AG04449 (cell line): ENCODE measurements at places on chromosomes 5 and 9.
A peak's percentile ranks its signal among the peaks of the same experiment; 100 is the strongest.

GRCh38 chr5:74974451-74975091 lies 77.8 kb downstream of the GCNT4 start:
- no peak for DNase-seq

DNA sequence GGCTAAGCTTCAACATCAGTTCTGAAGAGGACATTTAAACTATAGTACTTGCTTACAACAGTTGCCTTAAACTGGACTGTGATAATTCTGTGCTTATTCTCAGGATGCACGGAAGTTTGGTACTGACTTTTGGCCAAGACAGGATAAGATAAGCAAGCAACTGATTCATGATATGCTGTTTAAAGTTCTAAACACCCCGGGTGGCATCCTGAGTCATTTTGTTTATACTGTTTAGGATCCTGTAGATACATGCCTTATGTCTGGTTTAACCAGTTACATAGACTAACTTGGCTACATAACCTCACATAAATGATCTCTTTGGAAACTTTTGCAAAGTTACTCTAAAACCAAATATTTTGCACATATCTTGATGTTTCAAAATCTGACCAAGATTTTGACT lies 95.9 kb downstream of the CDH9 start:
- no peak for DNase-seq

GRCh38 chr5:38323645-38324295 lies 65.4 kb downstream of the EGFLAM start:
- peak; percentile 16 for DNase-seq

DNA sequence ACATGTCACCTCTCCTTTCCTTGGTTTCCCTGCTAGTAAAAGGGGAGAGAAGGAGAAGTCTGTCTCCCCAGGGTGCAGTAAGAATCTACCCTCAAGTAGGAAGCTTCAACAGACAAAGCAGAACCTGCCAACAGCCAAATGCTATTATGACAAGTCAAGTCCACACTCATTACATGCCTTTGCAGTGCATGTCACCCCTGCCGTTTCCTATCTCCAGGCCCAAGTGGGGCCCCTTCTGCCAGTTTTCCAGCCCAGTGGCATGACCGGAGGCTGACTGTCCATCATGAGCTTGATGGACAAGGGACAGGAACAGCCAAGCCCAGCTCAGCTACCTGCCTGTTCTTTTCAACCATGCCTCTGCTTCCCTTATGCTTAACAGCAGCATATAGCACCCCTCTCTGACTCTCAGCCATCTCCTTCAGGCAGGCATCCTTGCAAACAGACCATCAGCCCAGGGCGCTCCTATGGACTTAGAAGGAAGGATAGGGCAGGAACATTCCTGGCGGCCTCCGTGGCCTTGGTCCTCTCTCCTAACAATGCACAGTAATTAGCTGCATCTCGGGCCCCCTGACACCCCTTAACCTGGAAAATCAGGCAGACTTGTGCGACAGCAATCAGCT lies 107.2 kb upstream of the RAD23B start:
- no peak for DNase-seq

DNA sequence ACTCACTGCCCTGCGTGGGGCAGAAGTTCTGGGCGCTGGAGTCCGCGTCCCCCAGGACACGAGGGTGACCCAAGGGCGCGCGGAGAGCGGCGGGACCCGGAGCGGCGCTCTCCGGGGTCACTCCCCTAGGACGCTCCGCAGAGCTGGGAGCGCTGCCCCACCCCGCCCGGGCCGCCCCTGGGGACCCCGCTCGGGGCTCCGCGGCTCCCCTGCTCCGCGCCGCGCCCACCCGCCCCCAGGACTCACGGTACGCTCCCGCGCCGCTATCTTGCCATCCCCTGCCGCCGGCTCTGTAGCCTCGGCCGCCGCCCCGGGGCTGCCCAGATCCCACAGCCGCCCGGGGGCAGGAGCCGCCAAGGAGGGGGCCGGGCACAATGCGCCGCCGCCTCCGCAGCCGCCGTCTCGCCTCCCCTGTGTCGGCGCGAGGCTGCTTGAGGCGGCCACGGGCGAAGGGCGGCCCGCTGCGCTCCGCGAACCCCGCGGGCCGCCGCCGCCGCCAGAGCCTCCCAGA lies 303 bp downstream of the LIFR start:
- no peak for DNase-seq

DNA sequence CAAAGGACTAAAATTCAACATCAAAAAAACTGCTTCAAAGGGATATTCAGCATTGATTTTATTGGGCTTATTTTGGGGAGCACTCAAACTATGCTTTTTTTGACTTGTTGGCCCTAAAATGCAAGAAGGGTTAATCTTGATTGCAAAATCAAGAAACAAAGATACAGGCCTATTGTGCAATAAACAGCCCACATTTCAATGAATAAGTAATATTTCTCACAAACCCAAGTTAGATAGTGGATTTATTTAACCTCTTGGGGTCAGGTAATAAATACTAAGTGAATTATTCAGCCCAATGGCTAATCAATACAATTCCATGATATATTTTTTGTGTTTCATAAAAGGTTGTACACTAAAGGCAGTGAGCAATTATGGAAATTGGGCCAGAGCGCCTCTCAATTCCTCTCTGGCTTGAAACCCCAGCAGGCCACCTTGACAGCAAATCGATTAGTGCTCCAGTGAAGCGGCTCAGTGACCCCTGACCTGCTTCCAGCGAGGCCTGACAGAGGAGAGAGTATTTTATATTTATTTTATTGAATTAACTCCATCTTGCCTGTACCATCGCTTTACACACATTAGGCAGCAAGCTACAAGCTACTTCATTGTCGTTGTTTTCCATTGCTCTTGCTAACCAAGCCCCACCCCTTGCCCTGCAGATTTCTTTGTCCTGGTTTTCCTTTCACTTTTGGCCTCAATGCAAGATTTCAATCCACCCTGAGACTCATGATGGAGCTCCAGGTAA lies 65.5 kb downstream of the EBF1 start:
- no peak for DNase-seq

DNA sequence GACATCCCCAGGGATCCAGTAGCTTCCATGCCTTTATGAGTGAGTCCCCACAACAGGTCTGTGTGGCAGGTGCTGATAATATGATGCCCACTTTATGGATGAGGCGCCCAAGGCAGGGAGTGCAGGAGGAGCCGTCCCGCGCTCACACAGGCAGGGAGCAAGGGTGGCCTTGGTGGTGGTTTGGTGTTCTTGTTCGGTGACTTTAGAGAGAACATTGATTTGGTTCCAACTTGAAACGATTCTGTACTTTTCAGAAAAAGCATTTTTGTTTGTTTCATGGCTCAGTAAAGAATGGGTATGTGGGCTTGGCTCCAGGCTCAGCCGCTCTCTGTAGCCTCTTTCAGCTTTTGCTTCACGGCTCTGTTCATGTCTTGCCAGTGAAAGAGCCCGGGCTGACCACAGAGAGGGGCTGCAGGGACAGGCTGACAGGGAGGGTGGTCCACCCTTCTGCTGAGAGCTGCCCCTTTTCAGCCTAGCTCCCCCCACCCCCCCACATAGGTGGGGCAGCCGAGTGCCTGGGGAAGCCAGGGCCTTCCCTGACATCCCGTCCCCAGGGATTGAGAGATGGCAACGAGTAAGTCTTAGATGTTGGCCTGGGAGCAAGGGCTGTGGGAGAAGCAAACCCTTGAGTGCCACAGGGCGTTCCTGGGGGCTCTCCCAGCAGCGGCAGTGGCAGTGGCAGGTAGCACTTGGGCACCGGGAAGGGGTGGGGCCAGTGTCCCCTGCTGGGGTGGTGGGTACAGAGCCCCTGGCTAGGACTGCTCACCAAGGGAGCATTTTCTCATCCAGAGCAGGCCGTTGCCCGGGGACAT lies 28.0 kb downstream of the NCS1 start:
- DNase-seq, result no peak

DNA sequence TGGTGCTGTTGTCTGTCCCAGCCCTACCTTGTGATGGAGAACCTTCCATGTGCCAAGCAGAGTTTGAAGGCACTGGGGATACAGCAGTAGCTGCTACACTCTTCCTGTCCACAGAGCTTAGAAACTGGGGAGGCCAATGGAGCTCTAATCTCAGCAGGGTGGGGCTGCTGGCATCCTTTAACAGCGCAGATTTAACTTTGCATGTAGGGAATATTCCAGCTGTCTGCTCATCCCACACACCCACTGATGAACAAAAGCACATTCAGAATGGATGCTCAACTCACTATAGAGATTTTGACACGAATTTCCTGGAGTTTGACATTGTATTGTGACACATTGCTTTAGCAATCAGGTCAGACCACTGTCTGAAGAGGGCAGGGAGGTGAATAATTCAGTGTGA lies 49.0 kb downstream of the TMEM215 start:
- DNase-seq, result no peak

DNA sequence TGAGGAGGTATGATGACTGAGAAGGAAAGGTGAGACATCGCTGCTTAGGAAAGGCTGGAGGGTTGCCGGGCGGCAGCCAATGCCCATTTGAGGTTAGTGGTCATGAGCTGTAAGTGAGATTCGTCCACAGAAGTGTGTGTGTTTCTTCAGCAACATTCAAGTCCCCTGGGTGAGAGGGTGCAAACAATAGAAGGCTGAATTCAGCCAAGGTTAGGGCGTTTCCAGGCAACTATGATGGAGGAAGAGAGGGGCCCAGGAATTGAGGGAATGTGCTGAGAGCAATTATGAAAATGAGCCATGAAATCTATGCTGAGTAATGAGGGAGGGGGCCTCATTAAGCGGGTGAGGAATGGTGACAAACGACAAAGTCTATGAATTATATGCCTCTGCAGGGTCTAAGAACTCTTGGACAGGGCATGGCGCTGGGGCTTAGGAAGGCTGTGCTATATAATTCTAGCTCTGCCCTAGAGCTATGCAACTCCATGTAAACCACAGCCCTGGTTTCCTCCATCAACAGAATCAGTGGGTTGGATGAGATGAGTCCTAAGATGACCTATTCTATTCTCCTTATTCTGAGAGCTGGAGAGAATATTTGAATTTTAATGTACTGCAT lies 96.0 kb downstream of the SLIT3 start:
- DNase-seq, result no peak

- no peak for DNase-seq
These were observed 167.8 kb downstream of the RASEF start for GRCh38 chr9:82894961-82895821.

DNA sequence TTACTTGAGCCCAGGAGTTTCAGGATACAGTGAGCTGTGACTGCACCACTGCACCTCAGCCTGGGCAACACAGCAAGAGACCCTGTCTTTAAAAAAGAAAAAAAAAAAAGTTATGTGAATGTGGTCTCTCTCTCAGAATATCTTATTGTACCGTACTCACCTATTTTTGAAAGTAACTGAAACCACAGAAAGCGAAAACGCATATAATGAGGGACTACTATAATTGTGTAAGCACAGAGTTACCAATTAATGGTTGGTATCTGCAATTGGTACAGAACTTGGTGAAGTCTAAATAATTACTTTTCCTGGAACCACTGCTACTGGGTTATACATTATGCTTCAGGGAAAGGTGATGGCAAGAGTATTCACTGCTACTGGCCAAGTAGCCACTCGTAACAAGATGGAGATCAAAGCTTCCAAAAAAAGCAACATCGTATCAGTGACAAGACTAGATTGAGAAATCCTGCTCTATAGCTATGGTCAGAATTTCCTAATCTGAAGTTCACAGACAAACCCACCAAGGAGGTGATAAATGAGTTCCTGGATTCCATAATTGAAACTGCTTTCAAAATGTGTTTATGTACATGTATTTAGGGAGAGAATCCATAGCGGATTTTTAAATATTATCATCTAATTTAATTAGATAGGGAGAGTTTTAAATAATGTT lies 82.7 kb downstream of the NR6A1 start:
- DNase-seq, result no peak

- DNase-seq, result no peak
These were observed 30.0 kb upstream of the LPCAT1 start for GRCh38 chr5:1553539-1554409.

DNA sequence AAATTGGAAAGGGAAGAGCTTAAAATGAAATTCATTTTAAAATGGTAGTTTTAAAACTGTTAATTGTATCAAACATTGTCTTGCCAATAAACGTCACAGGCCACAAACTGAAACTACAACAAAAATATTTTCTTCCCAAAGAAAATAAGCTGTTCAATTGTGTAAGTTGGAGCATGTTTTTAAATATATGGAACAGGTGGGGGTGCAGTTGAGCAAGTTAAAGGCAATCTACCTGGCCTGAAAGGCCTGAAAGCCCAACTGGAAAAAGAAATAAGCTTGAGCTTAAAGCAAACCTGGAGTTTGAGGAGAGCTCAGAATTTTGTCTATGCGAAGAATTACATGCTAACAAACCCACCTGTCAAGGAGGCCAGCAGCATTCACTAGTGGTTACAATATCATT lies 439.5 kb downstream of the ACTL7B start:
- DNase-seq, result no peak

DNA sequence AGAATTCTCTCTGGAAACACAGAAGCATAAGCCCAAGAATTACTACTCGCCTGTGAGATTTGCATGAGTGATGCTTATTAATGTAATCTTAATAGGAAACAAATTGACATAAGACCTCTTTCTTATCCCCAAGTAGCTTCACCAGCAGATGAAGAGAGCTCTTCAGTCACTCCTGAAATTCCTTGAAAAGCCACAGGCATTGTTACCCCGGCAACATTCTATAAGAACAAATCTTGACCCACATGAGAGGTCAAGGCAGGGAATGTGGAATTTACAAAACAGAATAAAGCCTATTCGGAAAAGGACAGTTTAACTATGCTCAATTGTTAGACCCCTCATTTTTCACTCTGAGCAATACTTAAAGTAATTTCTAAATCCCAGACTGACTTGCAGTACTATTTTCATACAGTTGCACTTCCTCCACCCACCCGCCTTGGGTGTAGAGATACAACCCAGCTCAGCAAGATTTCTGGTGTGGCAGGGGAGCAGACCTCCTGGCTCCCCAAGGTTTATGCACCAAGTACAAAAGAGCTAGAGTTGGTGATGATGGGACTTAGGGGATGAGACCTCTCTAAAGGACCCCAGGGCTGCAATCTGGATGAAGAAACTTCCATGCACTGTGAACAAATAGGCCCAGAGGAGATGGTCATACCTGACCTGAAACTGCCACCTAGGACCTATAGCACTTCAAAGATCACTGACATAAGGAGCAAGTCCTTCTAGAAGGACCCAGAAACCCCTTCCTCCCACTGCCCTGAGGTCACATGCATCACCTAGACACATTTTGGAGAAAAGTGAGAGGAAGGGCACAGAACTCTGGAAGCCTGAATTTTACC lies 242.1 kb downstream of the ZNF608 start:
- no peak for DNase-seq
